Right renal pelvis (tissue), 4 donors: ENCODE measurements at places on chromosomes 2 and 18. TPM values are rescaled to one million over a fixed set of nuclear protein-coding genes. Genes with fewer than 3 reads are reported as not detected.

ZSWIM2 gene
- polyA plus RNA-seq: not detected

SPC25 gene
- polyA plus RNA-seq: 17.4 TPM

CPO gene
- polyA plus RNA-seq: 1.2 TPM

RGPD3 gene
- polyA plus RNA-seq: 0.51 TPM

CREG2 gene
- polyA plus RNA-seq: 0.51 TPM

GRCh38 chr2:109722026-109722425 is 72.1 kb upstream of the RGPD5 start:
- no peak for DNase-seq

- no peak for DNase-seq
These were observed 95.5 kb downstream of the DYSF start for GRCh38 chr2:71548646-71549425.

DNA sequence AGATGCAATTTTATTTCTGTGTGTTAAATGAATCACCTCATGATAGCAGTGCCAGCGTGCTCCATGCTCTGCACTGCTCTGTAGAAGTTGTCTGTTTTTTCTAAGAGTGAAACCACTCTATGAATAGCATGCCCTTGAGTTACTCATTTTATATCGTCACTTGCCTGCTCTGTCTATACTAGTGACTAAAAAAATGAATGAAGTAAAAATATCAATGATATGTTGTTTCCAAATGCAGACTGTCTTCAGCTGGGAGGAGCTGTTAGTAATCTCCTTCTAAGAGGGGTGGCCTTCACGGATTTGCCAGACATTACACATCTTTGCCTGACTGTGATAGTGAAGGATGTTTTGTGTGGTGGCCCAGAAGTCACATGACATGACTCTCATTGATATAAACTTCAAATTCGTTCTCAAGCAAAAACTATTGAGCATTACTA is 852.1 kb downstream of the CNTNAP5 start:
- DNase-seq: no peak

DNA sequence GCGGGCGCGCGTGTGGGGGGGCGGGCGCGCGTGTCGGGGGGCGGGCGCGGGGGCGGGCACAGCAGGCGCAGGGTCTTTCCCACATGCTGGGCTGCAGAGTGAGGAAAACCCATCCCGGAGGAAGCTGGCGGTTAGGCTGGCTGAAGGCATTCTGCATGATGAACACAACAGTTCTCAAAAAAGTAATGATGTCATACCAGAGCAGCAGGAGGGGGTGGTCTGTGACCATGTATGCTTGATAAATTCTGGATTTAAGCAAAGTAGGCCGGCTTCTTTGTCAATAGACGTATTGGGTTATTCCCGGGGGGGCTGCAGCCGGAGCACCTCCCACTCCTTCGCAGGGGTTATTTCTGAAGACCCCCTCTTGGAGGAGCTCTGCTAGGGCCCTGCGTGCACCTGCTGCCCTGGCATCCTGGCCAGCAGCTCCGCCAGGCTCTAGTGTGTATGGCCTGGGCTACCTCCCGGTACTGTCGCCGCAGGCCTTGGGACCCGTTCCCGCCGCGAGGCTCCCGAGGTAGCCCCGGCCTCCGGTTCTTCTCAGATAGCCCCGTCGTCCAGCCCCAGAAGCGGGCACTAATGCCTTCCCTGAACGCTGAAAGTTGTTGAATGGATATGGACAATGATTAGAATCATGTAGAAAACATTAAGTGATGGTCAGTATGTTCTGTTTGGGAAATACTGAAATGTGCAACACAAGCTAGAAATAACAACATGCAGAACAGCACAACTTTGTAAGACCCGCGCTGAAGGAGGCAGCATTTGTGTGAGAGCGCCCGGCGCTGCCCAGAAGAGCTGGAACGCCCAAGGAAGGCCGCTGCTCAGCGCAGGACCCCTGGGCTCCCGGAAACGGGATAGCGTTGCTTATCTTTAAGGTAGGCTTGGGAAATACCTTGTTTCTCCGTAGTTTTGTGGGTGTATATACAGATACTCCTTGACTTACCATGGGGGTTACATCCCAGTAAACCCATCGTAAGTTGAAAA is 101.4 kb upstream of the RAB6C start:
- peak; percentile 58 for DNase-seq

GRCh38 chr2:99960790-99961189 is 181.6 kb downstream of the AFF3 start:
- no peak for DNase-seq

DNA sequence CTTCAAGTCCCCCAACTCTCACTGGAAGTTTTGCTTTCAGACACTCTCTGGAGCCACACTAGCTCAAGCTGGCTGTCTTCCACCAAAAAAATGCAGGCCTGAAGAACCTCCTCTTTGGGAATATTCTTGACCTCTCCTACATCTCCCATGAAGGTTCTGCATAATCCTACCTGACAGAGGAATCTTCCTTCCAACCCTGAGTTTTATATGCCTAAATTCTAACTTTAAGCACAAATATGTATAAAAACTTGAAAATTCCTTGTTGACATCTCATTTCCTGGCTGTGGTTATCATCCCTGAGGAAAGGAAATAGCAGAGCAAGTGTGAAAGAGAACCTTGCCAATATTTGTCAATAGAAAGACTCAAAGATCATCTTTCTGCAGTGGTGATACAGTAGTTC is 249.0 kb downstream of the LPIN1 start:
- no peak for DNase-seq
